ENCODE measurements at places on chromosomes 7 and 10.

GRCh38 chr10:49347827-49348226 lies 48.1 kb downstream of the DRGX start:
- DNase-seq = no peak

- DNase-seq = no peak
These were observed 20.8 kb downstream of the LAMB4 start for GRCh38 chr7:108109221-108109908.

DNA sequence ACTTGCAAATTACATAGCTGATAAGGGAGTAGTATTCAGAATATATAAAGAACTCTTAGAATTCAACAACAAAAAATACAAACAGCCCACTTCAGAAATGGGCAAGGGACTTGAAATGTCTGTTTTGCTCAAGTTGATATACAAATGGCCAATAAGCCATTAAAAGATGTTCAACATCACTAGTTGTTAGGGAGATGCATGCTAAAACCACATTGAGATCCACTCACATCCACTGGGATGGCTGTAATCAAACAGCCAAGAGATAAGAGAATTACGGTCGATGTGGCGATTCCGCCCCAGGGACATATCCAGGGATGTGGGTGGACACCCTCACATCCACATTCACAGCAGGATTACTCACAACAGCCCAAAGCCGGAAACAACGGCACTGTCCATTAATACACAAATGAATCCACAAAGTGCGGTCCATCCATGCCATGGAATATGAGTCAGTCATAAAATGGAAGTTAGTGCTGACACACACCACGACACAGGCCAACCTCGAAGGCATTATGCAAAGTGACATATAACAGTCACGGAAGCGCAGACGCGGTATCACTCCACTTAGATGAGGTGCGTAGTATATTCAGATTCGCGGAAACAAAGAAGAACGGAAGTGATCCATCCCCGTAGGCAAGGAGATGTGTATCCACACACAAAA lies 227.8 kb downstream of the DNAJB6 start:
- DNase-seq = no peak

GRCh38 chr7:33300742-33301141 lies 171.4 kb downstream of the BBS9 start:
- DNase-seq = no peak

DNA sequence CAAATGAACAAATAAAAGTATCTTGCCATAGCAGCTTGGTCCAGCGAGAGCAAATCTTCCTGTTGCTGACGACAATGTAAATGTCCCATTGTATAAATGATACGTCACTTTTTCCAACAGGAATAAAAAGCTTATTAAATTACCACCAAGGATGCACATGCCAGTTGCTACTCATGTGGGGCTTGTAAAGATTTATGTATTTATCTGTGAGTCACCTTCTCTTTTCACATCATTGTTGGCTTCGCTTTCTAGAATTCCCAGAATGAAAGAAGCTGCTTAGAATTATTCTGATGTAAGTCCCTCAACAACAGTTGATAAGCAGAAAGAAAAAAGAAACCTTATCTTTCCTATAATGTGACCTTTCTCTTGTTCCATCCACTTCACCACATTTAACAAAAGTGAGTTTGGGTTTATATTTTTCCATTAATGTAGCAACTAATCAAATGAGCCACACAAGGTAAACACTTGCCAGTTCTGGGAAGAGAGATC lies 22.4 kb downstream of the DNAJC12 start:
- no peak for DNase-seq

- peak; percentile 7 for DNase-seq
These were observed 11.3 kb downstream of the GPRIN2 start for GRCh38 chr10:46544989-46545791.

GRCh38 chr10:110310741-110311140 lies 6.0 kb upstream of the SMNDC1 start:
- no peak for DNase-seq

- DNase-seq = peak; percentile 63
These were observed 177.6 kb downstream of the JCAD start for GRCh38 chr10:29881811-29882210.

GRCh38 chr10:50799595-50799994 lies 59.9 kb downstream of the ASAH2B start:
- no peak for DNase-seq

GRCh38 chr7:36752026-36752711 lies 27.9 kb upstream of the AOAH start:
- no peak for DNase-seq

DNA sequence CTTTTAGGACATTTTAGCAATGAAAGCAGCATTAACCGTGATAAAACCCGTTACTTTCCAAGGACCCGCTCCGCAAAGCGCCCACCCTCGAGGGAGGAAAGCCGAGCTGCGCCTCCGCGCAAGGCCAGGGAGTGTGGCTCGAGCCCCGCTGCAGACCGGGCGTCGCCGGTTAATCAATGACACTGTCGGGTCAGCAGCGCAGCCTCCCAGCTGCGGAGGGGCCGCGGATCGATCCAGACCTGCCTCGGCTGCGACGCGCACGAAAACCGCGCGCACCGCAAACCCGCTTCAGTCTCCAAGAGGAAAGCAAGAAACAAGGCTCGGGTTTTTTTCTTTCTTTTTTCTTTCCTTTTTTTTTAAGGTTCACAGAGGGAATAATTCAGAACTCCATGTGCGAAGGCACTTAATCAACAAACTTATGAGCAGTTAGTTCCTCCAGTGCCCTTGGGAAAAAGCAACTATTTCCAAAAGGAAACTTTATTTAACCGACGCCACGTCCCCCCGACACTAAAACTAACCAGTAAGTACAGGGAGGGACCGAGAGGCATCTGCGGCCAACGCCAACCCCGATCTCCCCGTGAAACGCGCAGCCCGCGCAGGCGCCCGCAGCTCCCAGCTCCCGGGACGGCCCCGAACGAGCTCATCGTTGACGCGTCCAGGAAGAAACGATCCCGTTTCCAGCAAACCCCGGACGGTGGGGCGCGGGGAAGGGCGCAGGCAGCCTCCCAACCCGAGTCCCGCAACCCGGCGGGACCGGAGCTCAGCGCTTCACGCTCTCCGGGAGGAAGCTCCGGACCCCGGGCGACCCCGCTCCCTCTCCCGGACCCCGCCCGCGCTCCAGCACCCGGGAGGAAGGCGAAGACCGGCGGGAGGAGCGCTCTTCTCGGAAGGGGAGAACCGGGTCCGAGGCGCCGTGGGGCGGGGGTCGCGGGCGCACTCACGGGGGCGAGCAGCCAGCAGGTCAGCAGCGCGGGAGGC lies 598 bp downstream of the VIPR2 start:
- DNase-seq = peak; percentile 52

DNA sequence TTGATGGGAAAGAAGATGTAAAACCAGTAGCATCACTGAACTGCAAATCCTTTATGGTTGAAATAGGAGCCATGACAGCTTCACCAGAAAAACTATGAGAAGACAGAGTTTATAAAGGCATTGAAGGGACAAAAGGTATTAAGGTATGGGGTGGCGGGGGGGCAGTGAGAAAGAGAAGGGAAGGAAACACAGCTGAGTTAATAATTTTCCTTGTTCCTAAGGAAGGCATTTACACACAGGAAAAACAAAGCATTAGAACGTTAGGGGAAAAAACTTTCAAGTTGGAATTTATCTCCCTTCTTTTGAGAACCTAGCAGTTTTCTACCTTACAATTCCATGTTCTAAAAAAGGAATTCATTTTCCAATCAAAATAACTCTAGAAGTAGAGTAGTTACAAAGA lies 4.4 kb downstream of the LARP4B start:
- DNase-seq = no peak

DNA sequence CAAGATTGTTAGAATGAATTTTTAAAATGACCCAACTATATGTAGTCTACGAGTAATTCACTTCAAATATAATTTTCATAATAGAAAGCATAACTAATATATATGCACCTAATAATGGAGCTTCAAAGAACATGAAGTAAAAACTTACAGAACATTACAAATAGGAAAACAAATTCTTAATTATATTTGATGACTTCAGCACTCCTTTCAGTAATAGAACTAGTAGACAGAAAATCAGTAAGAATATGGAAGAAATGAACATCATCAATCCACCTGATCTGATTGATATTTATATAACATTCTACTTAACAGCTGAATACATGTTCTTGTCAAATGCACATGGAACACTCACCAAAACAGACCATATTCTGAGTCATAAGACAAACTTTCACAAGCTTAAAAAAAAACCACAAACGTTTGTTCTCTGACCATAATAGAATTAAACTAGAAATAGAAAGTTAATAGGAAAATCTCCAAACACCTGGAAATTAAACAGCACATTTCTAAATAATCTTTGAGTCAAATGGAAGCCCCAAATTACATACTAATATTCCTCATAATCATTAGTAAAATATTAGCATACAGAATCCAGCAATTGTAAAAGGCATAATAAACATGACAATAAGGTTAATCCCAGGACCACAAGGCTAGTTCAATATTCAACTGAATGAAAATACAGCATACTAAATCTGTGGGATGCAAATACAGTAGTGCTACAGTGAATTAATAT lies 48.0 kb downstream of the BRAF start:
- no peak for DNase-seq

DNA sequence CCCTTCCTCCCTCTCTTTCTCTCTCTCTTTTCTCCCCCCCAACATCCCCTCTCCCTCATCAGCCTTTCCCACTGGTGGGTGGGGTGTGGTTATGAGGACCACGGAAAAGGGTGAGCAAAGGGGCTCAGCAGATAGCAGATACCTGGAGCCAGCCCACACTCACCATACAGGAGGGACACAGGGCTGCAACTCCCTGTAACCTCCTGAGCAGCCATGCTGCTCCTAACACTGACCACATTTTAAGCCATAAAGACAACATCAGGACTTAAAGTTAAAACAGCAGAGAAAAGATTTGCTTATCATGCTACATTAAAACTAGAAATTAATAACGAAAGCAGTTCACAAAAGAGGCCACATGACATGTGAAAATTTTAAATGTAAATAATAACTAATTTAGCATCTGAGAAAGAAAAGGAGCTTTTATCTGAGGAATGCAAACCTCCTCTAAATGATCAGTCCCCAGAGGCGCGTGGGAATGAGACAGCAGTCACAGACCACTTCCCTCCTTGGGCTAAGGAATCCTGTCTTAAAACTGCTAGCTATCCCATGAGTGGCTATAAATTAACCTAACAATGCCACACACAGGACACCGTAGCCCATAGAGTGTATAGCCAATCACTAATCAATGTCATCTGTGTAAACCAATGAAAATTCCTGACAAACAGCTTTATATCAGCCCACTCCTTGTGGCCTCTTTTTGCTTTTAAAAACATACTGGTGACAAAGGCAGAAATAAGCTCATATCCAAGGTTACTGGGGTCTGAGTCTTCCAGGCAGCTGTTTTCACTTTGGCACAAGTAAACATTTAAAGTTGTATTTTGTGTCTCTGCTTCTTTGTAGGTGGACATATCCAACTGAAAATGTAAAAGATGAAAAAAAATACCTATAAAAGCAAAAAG lies 33.3 kb downstream of the PKD1L1 start:
- DNase-seq = no peak

- DNase-seq = no peak
These were observed 751.8 kb upstream of the IGFBP3 start for GRCh38 chr7:46672861-46673260.

- DNase-seq = no peak
These were observed 4.4 kb upstream of the SNX13 start for GRCh38 chr7:17944720-17945119.

- DNase-seq = no peak
These were observed 64.6 kb downstream of the GSAP start for GRCh38 chr7:77351539-77352004.

DNA sequence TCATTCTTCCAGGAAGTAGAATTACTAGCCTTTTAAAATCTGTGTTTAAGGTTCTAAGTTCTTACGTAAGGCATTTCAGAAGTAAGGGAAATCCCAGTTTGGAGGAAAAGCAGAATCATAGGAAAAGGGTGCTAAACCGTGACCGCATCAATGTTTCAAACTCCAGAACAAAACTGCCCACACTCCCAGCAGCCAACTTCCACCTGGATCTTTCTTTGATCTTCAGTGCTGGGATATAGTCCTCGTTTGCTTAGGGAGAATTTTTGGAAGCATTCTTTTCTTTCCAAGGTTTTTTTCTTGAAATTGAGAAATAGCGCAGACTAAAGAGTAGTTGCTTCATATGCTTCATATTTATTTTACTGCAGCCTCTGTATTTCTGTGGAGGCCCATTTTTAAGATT lies 8.9 kb downstream of the PROSER2 start:
- DNase-seq = no peak

DNA sequence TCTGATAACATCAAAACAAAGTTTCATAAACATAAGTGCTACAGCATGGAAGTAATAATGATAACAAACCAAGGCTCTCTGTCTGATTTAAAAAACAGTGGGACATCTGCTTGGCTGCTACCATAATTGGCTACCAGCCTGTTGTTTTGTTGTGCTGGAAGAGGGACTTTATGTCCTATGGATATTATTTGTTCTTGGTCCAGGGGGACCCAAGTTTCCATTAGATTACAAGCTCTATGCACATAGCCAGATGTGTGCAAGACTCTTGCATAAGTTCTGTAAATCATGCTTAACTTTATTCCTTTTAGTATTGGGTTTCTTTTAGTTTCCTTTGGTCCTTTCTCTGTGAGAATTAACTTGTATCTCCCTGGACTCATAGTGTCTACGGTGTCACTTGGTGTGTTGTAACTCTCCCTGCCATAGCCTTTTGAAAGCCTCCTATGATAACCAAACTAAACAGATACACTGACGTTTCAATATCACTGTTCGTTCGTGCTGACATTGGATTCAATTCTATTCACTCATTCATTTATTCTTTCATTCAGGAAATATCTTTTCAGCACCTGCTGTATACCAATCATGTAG lies 41.4 kb upstream of the CD36 start:
- peak; percentile 41 for DNase-seq

GRCh38 chr7:85226361-85227085 lies 39.7 kb upstream of the SEMA3D start:
- no peak for DNase-seq

DNA sequence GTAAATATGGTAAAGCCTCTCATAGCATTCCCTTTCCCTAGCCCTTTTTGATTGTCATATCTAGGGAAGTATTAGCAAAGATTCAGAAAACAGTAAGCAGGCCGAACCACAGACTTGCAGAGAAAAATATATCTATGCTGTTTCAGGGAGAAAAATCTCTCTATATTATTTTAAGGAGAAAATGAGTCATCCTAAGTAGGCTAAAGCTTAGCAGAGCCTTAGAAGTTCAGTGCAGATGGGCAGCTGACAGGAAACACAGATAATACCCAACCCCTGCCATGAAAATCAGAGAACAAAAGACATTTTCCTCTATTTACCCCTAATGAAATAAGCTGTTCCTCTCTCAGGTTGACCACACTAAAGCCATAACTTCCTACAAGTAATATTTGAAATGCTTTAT lies 16.5 kb downstream of the C1QL3 start:
- DNase-seq = no peak

GRCh38 chr7:105691082-105691679 lies 109.9 kb upstream of the EFCAB10 start:
- DNase-seq = no peak

GRCh38 chr7:2969398-2970306 lies 74.0 kb downstream of the CARD11 start:
- DNase-seq = no peak

- DNase-seq = no peak
These were observed 1.4 kb downstream of the CCNJ start for GRCh38 chr10:96044736-96045135.

- no peak for DNase-seq
These were observed 70.4 kb downstream of the AKR1B1 start for GRCh38 chr7:134388336-134389019.

GRCh38 chr7:151425670-151426440 lies 14.1 kb downstream of the CRYGN start:
- no peak for DNase-seq

- DNase-seq = no peak
These were observed 15.0 kb upstream of the ARMC3 start for GRCh38 chr10:22912763-22913384.

All from uterus (tissue), 4 donors.